ENCODE measurements at places on chromosomes 5 and 9.

- no peak for DNase-seq
Observed at GRCh38 chr9:112421771-112422222, 41.9 kb downstream of the HSDL2 start.

- DNase-seq, result no peak
Observed at GRCh38 chr5:94621763-94622162, 3.3 kb downstream of the SLF1 start.

- no peak for DNase-seq
Observed at GRCh38 chr9:35499029-35499700, 9.3 kb downstream of the RUSC2 start.

- no peak for DNase-seq
Observed at GRCh38 chr5:42970636-42971559, 69.2 kb downstream of the ANXA2R start.

DNA sequence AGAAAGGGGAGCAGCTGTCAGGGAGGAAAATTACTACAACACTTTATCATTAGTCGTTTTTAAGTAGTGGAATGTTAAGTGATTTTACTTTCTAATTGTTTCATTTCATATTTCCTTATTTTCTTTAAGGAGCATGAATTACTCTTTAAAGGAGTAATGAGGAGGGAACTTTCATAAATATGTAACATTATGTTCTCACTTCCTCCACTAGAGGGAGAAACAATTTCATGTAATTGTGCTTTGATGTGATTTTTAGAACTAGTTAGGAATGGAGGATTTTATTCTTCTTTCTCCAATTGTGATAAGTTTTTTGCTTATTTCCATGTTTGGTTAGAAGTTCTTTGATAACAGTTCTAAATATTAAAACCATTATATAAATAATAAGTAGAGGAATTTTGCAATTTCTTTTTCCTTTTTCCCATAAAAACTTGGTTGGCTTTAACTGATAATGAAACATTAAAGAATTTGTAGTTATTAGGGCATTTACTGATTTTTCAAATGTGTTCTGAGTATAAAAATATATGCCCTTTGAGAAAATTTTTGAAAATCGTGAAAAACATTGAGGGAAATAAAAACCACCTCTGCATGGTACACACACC is 25.6 kb downstream of the CEP78 start:
- no peak for DNase-seq

DNA sequence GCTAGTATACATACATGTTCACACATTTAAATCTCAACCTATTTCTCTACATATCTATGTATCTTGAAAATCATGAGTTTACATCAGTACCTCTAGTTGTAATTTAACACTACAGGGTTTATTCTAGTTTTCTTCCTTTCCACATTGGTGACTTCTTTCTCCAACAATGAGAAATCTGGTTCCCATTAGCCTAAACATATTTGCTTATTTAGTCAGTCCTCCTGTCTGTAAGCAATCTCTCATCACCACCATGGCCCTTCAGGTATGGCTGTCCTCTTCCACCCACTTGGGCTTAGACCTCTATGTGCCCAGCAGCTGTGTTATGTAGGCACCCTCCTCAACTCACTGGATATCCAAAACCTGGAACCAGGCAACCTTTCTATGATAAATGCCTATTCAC is 8.0 kb upstream of the SPATA31D1 start:
- no peak for DNase-seq

DNA sequence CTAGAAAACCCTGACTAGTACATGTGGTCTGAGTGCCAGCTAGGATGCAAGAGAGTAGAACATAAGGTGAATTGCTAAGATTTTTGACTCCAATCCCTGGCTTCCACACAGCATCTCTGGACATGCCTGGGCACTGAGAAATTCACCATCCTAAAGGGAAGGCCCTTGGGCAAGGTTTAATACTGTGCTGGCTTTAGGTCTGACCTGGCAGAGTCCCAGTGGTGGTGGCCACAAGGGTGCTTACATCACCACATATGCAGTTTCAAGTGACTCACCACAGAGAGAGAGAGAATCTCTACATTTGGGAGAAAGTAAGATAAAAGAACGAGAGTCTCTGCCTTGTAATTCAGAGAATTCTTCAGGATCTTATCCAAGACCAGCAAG is 661.6 kb upstream of the C9orf72 start:
- DNase-seq, result no peak

DNA sequence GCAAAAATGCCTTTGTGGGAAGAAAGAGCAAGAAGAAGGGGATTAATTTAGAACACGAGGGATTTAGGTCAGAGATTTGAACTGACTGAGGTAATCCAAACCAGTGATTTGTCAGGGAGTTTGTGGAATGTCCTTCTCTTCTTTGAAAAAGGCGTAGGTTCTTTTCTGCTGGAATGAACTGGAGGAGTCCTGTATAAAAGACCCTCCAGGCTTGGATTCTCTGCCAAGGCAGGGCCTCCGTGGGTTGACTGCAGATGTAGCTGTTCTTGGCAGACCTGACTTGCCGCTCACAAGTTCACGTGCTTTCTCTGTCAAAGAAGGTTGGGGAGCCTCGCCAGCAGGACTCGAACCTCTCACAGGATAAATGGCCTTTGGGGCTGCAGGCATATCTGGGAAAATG is 62.8 kb upstream of the STC2 start:
- DNase-seq, result no peak

DNA sequence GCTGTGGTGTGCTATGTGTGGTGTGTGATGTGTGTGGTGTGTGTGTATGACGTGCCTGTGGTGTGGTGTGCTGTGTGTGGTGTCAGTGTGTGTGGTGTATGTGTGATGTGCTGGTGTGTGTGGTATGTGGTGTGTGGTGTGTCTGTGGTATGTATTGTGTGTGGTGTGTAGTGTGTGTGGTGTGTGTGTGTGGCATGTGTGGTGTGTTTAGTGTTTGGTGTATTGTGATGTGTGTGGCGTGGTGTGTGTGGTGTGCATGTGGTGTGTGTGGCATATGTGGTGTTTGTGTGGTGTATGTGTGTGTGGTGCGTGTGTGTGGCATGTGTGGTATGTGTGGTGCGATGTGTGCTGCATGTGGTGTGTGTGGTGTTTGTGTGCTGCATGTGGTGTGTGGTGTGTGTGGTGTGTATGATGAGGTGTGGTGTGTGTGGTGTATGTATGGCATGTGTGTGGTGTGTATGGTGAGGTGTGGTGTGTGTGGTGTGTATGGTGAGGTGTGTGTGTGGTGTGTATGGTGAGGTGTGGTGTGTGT is 18.3 kb upstream of the RNU6ATAC start:
- no peak for DNase-seq

DNA sequence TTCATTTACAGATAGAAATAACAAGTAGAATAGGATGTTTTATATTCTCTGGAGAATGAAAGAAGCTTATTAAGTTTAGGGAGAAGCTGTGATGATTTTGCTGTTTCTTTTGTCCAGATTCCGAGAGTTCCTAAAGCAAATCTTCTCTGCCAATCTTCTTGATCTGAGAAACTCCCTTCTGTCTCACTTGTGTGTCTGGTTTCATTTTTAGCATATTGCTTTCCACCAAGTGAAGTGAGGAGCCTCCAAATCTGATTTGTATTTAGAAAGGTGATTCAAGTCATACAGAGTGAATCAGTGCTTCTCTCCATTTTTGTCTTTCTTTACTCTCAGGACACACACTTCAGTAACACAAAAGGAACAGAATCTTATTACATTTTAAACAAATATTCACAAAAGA is 48.4 kb downstream of the STX17 start:
- no peak for DNase-seq

- no peak for DNase-seq
Observed at GRCh38 chr5:136000932-136001331, 27.9 kb upstream of the TGFBI start.

DNA sequence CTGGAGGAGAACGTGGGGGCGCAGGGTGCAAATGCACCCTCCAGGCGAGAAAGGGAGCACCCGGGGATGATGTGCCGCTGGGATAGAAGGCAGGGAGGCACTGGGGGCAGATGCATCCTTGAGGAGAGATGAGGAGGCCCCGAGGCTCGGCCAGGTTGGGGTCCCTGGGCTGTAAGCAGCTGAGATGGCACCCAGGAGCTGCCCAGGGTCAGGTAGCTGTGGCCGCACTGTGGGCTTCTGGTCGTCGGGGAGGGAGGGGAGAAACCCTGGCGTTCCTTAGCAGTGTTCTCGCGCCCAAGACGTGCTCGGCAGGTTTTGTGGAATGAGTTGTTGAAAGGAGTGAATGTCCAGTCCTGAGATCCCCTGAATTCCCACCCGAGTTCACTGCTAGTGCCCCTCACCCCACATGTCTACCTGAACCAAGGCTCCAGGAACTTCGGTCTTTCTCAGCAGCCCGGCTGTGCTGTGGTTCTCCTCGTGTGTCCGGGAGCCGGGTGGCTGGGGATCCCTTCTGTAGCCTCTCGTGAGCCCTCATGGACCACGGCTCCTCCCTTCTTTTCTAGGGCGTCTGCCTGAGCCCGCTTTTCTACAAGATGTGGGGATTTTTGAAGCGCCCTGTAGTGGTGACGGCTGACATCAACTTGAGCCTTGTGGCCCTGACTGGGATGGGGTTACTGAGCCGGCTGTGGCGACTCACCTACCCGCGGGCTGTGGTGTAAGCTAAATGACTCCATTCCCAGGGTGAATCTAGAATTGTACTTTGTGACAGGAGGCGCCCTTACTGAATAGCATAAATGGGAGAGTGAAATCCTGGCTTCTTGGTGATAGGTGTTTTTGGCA is 1.1 kb downstream of the POMT1 start:
- DNase-seq, result peak; percentile 8

- no peak for DNase-seq
Observed at GRCh38 chr5:150394912-150395687, 17.6 kb downstream of the CD74 start.

DNA sequence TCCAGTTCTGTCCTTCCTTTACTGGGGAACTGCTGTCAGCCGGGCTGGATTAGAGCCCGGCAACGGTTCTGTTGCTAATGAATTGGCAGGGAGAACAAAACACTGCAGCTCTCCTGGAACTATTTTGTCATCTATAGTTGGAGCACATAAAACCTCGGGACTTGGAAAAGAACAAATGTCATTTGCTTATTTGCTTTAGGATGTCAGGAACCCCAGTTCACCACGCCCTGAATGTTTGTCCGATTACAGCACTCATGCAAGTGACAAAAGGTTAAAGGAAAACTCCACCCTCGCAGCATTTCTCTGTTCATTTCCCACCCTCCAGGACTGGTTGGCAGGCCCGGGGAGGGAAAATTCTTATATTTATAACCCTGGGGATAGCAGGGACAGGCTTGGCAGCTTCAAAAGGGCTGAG is 66.4 kb upstream of the PLPP1 start:
- DNase-seq, result no peak

DNA sequence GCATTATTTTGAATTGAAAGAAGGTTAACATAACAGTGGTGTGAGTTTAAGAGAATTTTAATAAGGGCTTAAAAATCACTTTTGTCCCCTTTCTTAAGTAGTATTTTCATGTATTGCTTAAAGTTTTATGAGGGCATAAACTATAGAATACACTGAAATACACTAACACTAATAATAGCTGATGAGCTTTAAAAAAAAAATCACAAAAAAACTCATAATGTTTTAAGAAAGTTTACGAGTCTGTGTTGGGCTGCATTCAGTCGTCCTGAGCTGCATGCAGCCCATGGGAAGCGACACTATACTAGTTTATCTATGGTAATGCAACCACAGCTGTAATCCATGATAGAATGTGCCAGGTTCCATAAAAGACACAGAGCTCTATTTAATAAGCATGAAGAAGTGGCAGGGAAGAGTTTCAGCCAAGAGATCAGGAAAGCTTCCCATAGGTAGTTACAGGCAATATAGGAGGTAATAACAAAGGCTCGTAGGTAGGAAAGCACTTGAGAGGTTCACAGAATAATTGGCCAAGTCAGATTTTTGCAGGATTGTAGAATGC is 4.5 kb downstream of the SREK1IP1 start:
- no peak for DNase-seq

DNA sequence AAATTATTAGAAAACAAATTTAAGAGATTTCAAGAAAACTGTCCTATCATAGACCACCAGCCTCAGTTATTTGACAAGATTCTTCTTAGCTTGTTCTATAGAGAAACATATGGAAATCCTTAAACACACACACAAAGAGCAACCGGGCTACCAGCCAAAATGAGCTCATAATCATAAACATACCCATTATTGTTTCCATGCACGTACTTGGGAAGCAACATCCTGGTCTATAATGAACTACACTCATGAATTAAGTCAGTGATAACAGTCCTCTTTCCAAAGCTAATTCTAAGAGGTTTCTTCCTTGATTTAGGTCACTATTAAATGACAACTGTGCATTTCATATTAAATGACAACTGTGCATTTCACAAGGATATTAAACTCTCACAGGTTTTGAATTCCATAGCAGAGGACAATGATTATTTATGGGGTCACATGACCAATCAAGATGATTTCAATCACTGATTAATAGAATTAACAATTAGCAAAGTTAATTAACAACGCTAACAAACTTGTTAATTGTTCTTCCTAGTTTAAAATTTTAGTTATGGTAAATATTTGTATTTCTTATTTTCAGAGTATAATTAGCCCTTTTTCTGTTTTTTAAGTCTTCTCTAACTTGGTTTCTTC is 77.0 kb downstream of the OXCT1 start:
- no peak for DNase-seq

DNA sequence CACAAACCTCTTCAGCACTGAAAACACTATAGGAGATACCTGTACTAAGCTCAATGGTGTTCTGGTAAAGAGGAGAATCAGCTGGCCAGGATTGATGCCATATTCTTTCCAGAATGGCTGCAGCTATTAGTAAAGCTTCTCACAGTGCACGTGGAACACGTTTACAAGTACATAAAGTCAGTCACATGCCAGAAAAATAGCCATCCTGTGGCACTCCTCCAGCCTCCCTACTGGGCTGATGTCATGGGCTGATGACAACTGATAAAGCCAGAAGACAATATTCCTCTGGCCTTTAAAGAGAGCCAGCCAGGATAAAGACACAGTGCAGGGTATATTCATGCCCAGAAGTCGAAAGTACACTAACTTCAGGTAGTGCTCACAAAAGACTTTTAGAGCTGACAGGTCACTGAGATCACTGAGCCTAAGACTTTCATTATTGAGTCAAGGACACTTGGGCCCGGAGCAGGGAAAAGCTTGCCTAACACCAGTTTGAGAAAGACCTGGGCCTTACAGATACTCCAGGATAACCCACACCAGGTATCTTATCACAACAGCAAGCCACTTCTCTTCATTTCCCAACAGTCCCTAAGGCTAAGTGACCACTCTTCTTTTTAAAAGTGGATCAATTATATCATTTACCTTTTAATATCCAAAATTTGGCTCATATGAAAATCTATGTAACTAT is 29.4 kb downstream of the ABITRAM start:
- no peak for DNase-seq

DNA sequence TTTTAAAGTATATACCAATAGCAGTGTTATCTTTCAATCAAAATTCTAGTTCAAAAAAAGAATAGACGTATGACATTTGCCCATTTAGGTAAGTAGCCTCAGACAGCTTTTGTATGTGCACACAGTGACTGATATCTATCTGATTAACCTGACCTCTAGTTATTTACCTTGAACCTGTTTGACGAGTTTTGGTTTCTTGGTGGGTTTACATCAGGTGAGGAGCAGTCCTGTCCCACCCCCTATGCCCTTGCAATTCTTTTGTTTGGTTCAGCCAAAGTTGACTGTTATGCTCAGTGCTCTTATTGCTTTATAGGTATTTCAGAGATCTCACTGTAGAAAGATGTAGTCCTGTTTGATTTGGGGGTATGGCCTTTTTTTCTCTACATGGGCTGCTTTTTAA is 147.2 kb downstream of the ISOC1 start:
- no peak for DNase-seq

- no peak for DNase-seq
Observed at GRCh38 chr5:35440409-35440808, 177.3 kb upstream of the SPEF2 start.

Data from stimulated activated CD8-positive, alpha-beta memory T cell treated with anti-CD3 and anti-CD28 coated beads, Interleukin-2, amount 100 ng/mL, for 1 hour (primary cell).